Anterior cingulate cortex (tissue), 58 donors: ENCODE measurements at places on chromosomes 1 and 21.

GRCh38 chr1:116921301-116921885, 11.7 kb downstream of the PTGFRN start:
- no peak for DNase-seq

DNA sequence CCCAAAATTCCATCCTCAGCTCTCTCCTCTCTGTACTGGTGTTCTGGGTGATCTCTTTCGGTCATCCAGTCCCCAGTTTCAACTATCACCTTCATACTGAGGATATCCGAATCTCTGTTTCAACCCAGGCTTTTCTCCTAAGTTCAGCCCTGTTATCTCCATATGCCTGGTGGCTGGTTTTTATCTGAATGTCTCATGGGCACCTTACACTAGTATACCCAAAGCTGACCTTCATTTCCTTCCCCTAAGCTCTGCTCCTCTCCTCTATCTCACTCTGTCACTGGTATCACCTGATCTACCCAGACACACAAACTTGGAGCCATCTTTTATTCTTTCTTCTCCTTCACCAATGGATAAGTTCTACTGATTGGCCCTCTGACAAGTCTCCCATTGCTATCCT, 53.0 kb downstream of the LRRC71 start:
- DNase-seq, result no peak

GRCh38 chr1:30525971-30526651, 197.3 kb downstream of the MATN1 start:
- DNase-seq, result no peak

- DNase-seq, result no peak
Measured at GRCh38 chr1:232974971-232975370, 24.6 kb downstream of the NTPCR start.

- DNase-seq, result no peak
Measured at GRCh38 chr1:224710196-224710595, 94.1 kb downstream of the CNIH3 start.

GRCh38 chr1:221164029-221164428, 284.8 kb downstream of the HLX start:
- DNase-seq, result no peak

- no peak for DNase-seq
Measured at GRCh38 chr1:107525145-107525544, 384.3 kb downstream of the NTNG1 start.

DNA sequence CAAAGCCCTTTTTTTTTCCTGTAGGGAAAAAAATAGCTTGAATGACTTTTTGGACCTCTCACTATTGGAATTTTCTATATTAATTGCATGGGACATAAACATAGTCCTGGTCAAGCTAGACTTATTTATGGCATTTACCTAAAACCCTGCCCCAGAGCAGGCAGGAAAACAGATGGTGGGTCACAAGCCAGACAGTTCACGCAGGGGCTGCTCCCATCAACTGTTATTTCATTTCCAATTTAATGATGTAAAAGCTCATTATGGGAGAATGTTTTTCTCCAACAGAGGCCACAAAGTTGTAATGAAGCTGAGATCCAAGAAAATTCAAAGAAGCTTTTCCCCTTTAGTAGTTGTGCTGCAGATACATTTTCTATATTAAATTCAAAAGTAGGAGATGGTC, 99.2 kb downstream of the SGIP1 start:
- DNase-seq, result no peak

DNA sequence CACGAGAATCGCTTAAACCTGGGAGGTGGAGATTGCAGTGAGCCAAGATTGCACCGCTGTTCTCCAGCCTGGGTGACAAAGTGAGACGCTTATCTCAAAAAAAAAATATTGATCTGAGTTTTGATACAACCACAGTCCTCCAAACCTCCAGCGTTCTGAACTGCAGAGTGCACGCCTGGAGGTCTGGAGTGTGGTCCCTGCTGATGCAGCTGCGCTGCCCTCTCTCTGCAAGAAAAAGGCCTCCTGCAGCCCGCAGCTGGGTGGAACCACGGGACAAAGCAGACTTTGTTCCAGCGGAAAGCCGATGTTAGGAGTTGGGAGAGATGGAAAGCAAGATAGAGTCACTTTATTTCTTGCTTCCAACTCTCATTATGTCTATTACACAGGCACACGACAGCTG, 144.9 kb upstream of the SOD1 start:
- peak; percentile 38 for DNase-seq

DNA sequence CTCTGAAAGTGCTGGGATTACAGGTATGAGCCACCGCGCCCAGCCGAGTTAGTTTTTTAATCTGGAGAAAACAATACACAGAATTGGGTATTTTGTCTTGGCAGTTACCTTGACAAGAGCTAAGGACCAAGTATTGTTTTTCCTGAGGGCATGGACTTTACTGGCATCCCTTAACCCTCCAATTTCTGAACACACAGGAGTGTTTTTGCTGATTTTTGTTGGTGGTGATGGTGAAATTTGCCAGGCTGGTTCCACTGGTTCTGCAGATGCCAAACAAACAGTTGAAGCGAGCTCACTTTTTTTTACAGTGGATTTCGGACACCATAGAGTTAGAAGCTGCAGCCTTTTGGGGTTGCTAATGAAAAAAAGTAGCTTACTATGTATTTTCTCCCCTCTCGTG, 37.2 kb upstream of the SH3D21 start:
- DNase-seq, result no peak
